ENCODE measurements at places on chromosomes 12 and 14. TPM values are rescaled to one million over a fixed set of nuclear protein-coding genes. Genes with fewer than 3 reads are reported as not detected.
A peak's percentile ranks its signal among the peaks of the same experiment; 100 is the strongest.

TAMALIN gene
- total RNA-seq: 38.0 TPM

- DNase-seq: peak; percentile 18
Measured at GRCh38 chr12:57491393-57492280, 3.8 kb downstream of the MARS1 start.

DNA sequence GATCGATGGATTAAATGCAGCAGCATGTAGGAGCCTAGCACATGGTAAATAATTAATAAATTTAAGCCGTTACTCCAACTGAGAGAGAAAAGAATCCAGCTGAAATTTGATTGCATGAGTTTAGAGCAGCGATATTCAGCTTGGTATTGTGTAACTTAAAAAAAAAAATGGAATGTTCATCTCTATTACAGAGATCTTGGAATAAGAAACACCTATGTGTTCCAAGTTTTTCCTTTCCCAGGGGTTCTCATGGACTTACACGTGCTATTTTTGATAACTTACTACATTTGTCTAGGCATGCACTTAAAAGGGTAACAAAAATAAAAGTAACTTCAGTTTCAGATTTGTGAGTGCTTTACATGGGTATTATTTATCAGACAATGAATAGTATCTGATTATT lies 122.8 kb downstream of the RASSF9 start:
- no peak for DNase-seq

DNA sequence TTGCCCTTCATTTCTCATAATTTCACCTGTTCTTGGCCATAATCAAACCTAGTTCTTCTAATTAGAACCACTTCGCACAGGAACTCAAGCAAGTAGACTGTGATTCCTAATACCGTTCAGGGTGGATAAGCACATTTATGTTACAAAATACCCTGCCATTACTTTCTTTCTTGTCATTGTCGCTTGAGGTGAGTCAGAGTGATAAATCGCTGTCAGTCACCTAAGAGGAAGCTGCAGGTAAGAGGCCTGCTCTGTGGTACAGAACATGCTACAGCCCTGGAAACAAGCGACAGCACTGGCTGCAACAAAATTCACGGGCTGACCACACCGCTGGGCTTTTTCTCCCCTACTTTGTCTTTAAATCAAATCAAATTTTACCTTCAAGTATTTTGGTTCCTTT lies 218.2 kb downstream of the ANO6 start:
- DNase-seq: no peak

Measured in posterior vena cava (tissue), 2 donors.